AG08396 (cell line): ENCODE measurements at places on chromosomes 7 and 10.

DNA sequence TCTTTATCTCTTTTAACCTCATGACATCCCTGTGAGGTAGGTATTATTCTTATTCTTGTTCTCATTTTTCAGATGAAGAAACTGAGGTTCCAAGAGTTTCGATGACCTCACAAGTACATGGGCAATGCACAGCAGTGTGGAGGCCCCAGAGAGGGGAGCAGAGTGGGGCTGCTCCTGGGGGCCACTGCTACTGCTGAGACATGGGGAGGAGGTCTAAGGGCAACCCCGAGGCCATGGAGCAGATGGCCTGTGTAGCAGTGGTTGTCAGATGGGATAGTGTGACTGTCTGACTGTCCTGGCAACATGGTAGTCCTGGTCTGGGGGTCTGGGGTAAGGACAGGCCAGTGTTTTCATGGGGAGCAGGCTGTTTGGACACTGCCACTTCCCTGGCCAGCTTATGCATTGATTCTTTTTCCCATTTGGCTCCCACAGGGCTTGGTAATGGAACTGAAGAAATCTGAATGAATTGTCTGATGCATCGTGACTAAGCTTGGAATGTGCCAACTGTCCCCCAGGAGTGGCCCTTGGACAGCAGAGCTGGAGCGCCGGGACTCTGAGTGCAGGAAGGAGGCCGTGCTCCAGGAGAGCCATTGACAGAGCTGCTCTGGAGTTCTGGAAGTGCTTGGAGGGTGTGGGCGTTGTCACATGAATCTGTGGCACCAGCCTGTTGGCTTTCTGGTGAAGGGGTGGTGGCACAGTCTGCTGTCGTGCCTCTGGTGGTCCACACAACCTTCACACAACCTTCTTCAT, 40.9 kb downstream of the ADRA2A start:
- DNase-seq = no peak

- no peak for DNase-seq
Observed at GRCh38 chr10:22874189-22874854, 53.5 kb upstream of the ARMC3 start.

DNA sequence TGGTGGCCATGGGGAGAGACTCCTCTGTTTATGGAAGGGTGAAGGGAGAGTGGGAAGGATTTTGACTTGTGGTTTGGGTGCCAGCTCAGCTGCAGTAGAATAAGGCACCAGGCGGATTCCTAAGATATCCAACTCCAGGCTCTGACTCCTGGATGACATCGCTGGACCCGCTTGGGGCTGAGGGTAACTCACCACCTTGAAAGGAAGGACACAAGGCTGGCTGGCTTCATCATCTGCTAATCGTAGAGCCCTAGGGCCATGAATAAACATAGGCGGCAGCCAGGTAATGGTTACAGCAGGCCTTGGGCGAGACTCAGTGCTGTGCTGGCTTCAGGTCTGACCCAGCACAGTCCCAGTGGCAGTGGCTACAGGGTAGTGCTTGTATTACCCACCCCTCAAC, 16.7 kb upstream of the LIPK start:
- no peak for DNase-seq

- no peak for DNase-seq
Observed at GRCh38 chr7:90424720-90425119, 21.5 kb downstream of the CLDN12 start.

GRCh38 chr7:51847461-51848134, 531.0 kb upstream of the COBL start:
- DNase-seq = no peak

DNA sequence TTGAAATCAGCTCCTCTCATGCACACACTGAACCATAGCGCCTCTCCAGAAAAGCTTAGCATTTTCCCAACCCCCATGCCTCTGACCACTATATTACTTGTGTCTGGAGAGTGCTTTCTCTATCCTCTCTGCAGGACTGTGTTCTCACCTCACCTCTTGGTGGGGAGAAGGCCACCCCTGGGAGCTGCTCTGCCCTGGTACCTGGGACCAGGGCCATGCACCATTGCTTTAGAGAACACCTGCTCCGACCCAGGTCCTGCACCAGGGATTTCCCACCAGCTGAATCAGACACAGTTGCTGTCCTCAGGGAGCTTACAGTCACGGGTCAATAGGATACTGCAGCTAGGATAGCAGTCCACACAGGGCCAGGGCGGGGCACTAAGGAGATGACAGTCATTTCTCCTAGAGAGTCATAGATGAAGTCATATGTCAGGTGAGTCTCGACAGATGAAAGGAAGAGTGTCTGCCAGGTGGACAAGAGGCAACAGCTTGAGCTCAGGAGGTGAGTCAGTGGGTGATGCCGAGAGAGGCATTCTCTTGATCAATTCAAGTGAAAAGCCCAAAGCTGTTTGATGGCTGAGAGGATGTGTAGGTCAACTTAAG, 619 bp upstream of the LMTK2 start:
- no peak for DNase-seq

- no peak for DNase-seq
Observed at GRCh38 chr10:58838561-58839208, 326.0 kb downstream of the BICC1 start.

DNA sequence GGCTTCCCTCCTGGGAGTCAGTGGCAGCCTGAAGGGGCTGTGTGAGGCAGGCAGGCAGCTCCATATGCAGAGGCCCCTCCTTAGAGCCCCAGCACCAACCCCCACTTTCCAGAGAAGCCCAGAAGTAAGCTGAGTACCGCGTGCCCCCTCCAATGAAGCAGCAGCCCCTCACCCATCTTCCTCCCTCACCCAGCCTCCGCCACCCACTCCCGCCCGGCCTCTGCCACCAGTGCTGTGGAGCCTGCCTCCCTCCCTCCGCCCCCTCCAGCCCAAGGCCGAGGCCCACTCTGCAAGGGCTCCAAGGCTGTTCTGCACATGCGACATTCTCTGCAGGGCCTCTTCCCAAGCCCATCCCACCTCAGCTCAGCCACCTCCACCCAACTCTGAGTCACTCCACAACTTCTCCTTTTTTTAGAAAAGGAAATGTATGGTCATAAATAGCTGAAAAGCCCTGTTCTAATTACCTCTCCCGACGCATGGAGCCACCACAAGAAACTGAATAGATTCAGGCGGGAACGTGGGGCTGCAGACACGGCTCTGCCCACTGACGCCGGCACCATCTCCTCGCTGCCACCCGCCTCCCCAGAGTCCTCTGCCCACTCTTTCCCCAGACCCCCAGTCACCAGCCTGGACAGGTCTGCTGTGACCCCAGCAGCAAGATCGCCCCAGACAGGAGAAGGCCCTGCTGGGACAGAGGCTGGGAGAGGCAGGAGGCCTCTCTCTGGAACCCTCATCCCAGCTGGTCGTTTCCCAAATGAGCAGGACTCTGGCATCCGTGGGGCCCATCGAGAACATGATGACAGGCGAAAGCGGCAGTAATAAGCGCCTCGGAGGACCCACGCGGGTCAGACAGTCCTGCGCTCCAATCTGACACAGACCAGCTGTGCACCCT, 213.9 kb downstream of the MAD1L1 start:
- DNase-seq = peak; percentile 93

- DNase-seq = no peak
Observed at GRCh38 chr7:151623766-151624165, 104.1 kb upstream of the RHEB start.

GRCh38 chr10:119541046-119541445, 1.5 kb downstream of the RGS10 start:
- DNase-seq = no peak

GRCh38 chr10:14039968-14040668, 290.6 kb downstream of the FRMD4A start:
- DNase-seq = peak; percentile 23

DNA sequence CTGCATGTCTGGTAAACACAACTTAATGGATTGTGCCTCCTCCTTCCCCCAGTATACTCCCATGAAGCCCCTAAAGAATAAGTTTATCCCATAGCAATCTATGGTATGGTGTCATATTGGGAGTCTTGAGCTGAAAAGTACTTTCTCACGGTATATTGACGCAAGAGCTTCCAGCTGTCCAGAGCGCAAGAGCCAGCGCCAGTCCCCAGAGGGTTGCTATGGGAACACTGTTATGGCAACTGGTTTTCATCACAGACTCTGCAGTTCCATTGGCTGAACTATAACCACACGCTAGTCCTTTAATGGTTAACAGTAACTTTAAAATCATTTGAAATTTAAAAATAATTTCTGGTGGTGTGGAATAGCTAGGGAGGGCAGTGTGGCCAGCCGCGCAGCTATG, 46.9 kb downstream of the PRPF18 start:
- no peak for DNase-seq

DNA sequence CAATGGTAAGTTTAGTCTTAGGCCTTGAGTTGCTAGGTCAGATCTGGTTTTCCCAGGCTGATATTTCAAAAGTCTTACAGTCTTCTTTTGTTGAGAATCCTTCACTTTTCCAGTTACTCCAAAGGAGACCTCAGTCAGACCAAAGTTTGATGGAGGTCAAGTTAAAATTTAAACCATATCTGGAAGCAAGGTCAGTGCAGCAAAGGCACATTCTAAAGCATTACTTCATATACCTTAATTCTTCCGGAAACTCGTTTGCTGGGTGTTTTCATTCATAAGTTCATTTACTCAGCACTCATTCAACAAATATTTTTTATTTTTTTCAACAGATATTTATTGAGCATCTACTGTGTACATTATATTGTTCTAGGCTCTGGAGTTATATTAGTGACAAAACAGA, 403.0 kb upstream of the LRGUK start:
- no peak for DNase-seq

DNA sequence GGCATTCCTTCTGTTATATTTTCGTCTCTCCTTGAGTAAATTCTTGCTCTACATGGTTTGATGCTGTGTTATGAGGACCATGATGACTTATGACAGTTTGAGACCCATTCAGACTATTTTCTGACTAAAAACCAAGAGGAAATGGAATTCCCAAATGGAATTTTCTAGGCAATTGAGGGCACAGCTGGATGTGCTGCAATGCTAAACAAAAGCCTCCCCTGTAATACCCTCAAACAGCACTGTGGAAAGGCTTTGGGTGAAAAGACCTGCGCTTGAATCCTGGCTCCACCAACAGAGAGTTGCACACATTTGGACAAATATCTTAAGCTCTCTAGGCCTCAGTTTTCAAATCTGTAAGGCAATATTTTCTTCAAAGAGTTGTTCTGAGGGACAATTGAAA, 129.1 kb downstream of the PRKG1 start:
- no peak for DNase-seq

DNA sequence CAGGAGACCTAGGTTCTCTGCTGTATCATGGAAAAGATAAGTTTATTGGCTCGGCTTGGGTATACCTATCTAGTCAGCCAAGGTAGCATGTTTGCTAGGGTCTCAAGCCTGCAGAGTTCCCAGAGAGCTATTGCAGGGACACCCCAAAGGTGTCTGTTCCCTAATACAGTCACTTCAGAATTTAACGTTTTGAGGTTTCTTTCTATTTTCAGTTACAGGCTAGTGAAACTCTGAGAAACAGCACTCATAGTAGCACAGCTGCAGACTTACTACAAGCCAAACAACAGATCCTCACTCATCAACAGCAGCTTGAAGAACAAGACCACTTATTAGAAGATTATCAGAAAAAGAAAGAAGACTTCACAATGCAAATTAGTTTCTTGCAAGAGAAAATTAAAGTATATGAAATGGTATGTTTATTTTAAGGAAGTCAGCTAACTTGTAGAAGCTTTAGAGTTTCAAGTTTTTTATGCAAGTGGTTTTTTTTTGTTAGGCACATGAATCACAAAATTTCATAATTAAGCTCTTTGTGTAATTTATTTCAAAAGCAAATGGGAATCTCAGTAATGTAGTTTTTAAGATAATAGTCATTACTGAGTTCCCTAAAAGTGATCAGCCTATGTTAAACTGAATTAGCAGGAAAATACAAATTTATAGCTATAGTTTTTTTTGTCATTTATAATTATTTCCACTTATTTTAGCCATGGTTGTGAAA, 54.9 kb downstream of the AKAP9 start:
- no peak for DNase-seq

- no peak for DNase-seq
Observed at GRCh38 chr10:104449391-104449790, 95.8 kb downstream of the CFAP58 start.

DNA sequence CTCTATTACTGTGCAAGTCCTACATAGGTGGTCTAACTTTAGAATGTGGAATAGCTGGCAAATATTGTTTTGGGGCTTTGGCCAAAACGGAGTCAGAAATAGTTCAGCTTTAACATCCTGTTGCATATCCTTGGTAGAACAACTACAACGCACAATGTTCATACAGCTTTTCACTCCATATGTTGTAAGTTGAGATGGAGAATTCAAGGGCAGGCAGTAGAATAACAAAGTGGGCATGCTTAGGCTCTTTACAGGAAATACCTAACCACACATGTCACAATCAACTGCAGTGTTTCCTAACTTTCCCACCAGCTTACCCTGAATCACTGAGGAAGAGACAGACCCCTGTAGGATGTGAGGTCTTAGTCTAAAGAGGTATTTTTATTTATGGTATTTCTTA, 122.3 kb downstream of the PPP1R3A start:
- DNase-seq = no peak

DNA sequence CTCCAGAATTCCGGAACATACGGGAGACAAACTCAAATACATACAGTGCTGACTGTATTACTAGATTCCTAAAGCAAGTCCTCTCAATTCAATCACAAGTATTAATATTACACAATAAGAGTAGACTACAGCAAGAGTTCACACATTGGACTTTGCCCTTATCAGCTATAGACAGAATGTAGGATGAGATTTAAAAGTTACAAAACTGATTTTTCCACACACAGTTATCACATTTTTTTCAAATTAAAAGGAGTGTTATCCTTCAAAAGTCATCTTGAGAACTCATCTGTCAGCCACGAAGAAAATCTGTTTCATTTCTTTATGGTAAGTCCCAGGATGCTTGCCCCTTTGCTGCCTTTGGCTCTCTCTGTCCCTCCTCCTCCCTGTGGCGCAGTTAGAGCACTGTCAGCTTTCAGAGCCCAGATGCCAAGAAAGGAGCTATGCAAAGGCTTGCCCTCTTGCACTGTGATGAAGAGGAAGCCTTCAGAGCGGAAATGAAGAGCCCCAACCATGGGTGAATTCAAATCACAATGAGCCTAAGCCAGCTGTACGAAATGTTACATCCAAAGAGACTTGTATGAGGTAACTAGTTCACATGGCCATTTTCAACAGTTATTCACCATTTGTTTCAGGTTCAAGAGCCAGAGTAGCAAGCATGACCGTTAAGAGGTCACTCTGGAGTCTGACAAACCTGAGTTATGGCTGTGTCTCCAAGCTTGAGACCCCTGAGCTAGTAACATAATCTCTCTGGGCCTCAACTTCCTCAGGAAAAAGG, 10.7 kb downstream of the NCOA4 start:
- DNase-seq = no peak

DNA sequence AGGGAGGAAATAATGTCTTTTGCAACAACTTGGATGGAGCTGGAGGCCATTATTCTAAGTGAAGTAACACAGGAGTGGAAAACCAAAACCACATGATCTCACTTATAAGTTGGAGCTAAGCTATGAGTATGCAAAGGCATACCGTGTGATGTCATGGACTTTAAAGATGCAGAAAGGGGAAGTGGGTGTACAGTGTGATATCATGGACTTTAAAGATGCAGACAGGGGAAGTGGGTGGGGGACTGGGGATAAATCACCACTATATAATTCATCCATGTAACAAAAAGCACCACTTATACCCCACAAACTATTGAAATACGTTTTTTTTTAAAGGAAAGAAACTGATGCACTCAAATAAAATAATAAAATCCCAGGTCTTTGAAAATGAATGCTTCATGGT, 29.5 kb downstream of the LYZL2 start:
- DNase-seq = no peak
